ENCODE measurements at places on chromosomes 5 and 9.
A peak's percentile ranks its signal among the peaks of the same experiment; 100 is the strongest.

DNA sequence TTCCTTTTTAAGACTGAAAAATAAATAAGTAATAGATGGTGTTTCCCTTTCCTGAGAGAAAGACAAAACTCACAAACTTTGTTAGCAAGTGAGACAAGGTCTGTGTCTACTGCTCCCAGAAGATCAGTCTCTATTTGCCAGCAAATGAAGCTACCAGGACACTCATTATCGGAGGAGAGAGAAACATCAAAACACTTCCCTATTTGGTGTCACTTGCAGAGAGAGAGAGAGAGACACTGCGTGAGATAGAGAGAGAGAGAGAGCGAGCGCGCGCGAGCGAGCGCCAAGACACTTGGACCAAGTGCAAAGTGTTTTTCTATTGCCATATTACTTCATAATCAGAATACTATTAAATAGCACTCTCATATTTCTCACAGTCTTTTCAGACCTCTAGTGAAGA lies 142.7 kb downstream of the KCNN2 start:
- DNase-seq = no peak

DNA sequence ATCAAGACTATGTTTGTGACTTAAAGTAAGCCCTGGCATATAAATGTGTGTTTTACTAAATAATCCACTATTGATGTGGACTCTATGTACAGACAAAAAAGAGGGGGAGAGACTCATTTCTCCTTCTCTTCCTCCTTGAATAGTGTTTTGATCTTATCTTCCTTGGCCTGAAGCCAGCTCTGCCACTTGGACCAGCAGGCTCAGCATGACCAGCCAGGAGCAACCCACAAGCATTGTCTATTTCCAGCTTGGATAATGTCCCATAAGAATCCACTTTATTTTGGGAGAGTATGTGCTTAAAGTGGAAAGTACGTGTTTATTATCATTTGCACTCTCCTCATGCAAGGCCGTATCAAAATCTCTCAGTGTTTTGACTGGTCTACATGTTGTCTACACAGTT lies 23.8 kb upstream of the SLC46A2 start:
- DNase-seq = no peak

- no peak for DNase-seq
These were observed 143.4 kb downstream of the MACROH2A1 start for GRCh38 chr5:135255461-135256178.

DNA sequence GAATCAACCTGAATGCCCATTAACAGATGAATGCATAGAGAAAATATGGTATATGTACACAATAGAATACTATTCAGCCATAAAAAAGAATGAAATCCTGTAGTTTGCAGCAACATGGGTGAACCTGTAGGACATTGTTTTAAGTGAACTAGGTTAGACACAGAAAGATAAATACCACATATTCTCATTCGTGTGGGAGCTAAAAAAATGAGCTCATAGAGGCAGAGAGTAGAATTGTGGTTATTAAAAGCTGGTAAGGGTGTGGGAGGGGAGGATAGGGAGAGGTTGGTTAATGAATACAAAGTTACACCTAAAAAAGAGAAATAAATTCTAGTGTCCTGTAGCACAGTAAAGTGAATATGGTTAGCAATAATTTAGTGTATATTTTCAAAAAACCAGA lies 23.5 kb downstream of the PTTG1 start:
- no peak for DNase-seq

DNA sequence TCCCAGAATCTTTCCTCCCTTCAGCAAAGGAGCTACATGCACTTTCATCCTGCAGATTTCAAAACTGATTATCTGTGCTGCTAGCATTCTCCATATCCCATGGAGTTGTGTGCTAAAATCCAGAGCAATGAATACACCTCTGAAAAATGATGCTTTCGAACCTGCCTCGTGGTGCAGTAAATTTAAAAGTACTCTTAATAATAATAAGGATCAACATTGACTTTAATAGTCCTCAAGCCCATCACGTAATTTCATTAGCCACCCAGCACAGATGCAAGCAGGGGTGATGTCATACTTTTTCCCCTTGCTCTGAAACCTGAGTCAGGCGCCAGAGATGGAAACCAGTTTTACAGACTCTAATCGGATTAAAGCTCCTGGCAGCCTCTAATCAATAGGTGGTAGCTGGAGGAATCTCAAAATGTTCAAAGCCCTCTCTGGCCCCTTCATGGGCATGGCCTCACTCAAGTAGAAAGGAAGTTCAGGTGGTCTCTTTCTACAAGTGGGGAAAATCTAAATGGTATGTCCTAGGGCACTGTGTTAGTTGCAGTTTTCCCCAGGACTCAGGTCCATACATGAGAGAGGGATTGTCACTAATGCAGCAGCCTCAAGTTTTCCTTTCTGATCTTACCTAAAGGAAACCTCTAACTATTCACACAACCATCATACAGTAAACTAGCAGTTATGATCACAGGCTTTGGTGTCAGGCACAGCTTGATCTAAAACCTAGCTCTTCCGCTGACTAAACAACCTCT lies 221.6 kb upstream of the SLC30A5 start:
- no peak for DNase-seq

DNA sequence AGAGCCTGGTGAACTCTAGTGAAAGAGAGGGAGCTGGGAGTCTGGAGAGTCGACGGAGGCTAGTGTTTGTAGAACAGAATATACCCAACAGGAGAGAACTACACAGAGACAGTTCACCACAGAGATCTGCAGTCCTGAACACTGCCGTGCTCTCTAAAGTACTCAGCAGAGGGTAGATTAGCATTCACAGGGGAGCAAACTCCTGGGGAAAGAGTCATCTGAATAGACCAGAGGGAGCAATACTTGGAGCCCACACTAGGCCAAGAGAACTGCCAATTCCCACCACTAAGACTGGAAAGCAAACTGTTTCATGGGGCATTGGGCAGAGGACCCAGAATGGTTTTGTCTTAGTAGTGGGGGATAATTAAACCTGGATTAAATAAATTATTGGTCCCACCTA lies 235.6 kb downstream of the EDIL3 start:
- no peak for DNase-seq

GRCh38 chr5:113058706-113059226 lies 82.2 kb downstream of the DCP2 start:
- DNase-seq = no peak

DNA sequence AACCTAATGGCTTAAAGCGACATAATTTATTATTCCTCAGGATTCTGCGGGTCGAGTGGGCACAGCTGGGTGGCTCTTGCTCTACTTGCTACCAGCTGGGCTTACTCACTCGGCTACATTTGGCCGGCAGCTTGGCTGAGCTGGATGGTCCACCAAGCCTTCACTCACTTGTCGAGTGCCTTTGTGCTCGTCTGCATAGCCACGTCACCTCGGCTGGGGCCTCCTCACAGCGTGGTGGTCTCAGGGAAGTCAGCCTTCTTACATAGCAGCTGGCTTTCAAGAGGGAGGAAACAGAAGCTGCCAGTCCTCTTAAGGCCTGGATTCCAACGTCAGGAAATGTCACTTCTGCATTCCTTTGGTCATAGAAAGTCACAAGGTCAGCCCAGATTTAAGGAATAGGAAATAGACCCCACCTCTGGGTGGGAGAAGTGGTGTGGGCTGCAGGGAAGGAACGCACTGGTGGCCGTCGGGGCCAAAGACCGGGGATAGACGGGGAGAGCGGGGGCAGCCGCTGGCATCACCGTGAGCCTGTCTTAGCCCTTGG lies 75.1 kb upstream of the RUFY1 start:
- DNase-seq = no peak

DNA sequence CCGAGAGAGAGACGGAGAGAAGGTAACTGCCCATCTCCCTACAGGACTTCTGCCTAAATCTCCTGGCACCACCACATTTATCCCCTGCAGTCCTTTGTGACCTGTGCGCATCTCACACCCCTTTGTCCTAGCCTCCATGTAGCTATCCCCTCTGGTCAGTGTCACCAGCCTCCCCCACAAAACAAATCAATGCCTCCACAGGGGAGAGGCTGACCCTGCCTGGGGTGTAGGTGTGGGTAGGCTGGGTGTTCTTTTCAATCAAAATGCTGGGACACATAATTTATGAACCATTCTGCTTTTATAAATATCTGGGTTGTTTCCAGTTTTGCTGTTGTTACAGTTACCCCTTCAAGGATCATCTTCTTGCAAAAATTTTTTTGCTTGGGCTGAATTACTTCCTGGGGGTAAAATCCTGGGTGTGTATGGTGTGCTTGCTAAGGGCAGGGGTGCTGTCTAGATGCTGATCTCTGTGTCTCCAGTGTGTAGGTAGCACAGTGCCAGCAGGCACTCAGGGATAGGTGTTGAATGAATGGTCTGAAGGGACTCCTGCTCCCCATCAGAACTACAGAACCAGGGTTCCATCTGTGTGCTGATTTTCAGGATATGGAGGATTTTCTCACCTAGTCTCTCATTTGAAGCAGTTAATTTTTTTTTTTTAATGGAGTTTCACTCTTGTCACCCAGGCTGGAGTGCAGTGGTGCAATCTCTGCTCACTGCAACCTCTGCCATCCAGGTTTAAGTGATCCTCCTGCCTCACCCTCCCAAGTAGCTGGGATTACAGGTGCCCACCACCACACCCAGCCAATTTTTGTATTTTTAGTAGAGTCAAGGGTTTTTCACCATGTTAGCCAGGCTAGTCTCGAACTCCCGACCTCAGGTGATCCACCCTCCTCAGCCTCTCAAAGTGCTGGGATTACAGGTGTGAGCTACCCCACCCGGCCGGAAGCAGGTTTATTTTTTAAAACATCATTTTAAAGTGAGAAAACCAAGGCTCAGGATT lies at the start of gene GARIN3:
Gene GARIN3, minus strand, starts transcription at position 51 of the 1,000 bp plus-strand sequence. CDS start 96 bp downstream, outside the sequence.
- no peak for DNase-seq

DNA sequence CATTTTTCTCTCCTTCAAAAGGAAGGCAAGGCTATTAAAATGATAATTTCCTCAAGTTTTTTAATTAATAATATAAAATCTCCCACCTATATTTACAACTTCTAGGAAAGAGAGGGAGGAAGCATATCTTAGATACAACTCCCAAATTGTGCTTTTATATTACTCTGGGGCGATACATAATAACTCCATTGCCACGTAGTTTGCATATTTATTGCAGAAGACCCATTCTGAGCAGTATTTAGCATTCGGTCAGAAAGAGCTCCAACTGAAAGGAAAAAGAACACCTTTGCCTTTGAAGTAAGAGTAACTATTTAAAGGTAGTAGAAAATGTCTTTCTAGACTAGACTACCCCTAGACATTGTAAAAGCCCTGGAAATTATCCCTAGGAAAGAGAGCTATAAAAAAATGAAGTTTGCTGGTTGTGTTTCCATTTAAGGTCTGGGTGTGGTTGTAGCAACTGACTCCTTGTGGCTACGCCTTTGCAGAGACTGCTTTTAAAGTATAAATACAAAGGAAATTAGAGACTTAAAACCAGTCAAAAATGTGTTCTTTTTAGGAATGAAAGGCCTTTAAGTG lies 566.1 kb downstream of the ZNF608 start:
- no peak for DNase-seq

DNA sequence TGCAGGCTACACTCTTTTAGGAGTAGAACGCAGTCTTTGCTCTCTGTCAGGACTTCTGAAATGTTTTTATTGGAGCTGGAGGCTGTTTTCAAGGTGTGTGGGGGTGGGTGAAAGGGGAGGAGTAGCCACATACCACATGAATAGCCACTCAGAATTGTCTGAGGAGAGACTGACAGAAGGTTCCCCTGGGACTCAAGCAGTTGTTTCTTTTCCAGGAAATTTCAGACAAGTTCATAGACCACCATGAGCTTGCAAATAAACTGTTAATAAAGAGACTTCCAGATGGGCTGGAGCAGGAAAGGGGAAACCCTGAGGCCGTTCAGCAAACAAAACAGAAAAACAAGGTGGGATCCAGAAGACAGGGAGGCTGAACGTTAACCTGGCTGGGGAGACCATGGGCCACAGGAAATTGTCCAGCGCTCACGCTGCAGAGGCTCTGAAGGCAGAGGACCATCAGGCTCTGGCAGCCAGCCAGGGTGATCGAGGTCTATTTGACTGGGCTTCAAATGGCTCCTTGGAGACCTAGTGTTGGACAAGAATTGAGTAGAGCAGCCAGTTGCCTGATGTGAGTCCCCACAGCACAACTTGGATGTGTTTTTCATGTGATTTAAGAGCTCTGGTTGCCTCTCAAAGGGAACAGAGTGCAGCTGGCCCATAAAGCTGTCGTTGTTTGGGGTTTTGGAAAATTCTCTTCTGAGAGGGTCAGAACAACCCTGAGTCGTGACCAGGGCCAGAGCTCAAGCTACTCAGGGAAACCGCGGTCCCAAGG lies 159.2 kb upstream of the RAI14 start:
- peak; percentile 83 for DNase-seq

DNA sequence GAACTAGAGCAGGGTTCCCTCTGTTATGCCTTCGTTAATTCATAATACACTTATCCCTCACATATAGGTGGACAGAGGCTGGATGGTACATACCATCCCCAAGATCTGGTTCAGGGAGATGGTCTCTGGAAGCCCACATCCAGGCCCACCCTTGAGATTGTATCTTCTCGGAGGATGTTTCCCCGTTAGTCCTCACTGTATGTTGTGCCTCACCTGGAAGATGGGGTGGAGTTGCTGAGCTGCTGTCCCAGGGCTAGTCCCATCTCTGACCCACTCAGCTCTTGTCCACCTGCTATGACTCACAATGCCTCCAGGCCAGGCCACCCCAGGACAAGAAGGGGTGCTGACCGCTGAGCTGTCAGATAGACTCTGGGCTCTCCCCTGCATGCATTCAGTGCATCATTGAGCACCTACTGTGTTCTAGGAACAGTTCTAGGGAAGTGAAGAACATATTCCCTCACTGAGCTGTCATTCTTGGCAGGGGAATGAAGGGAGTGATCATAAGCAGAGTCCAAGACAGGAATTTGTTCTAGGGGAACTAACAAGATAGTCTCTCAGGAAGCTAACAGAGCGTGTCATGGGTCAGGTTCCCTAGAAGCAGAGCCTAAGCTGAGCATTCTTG lies at the start of gene CBY3:
Gene CBY3, minus strand, starts transcription at position 255 of the 622 bp plus-strand sequence. Its CDS starts 116 bp downstream, at position 139.
- DNase-seq = no peak

DNA sequence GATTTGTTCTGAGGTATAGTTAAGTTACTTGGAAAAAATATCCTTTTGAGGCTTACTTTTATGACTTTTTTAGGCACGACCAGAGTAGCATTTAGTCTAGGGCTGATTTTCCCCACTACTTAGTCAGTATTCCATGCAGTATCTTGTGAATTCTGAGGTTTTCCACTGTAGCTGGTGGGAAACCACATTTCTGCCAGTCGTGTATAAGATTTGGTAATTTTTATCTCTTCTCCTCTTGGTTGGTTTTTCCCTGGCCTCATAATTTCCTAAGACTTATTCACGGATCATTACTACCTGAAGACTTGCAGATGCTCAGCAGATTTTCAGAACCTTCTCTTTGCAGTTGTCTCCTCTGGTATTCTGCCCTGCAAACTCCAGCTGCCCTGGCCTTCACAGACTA lies 23.5 kb downstream of the MTREX start:
- DNase-seq = no peak

DNA sequence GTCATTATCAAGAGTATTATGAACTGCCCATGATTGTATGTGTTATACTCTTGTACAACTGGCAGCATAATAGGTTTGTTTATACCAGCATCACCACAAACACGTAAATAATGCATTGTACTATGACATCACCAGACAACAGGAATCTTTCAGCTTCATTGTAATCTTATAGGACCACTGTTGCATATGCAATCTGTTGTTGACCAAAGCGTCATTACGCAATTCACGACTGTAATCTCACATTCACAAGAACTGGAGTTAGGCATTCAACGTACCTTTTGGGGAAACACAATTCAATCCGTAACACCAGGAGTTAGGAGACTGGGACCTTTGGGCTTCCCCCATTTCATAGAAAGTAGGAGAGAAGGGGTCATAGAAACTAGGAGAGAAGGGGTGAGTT lies 20.4 kb upstream of the ARSI start:
- DNase-seq = no peak
